CD8-positive, alpha-beta memory T cell (primary cell): ENCODE measurements at places on chromosomes 1 and 21.

DNA sequence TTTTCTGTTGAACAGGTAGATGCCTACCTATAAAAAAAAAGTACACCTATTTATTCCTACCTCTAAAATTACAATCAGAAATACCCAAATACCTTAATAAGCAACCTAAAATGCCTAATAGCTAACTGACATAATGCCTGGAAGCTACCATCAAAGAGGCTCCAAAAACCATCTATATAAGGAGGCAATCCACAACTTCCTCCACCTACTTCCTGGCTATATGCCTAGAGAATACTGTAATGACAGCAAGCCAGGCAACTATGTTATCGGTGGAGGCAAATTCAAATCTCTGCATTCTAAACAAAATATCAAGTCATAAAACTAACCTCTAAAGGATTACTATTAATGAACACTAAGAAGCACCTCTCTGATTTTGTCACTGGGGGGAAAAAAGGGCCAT, 10.1 kb downstream of the ZNF644 start:
- DNase-seq = no peak

- no peak for DNase-seq
Measured at GRCh38 chr1:9350013-9350908, 57.6 kb downstream of the SPSB1 start.

- DNase-seq = no peak
Measured at GRCh38 chr1:3776231-3776961, 3.8 kb downstream of the SMIM1 start.

DNA sequence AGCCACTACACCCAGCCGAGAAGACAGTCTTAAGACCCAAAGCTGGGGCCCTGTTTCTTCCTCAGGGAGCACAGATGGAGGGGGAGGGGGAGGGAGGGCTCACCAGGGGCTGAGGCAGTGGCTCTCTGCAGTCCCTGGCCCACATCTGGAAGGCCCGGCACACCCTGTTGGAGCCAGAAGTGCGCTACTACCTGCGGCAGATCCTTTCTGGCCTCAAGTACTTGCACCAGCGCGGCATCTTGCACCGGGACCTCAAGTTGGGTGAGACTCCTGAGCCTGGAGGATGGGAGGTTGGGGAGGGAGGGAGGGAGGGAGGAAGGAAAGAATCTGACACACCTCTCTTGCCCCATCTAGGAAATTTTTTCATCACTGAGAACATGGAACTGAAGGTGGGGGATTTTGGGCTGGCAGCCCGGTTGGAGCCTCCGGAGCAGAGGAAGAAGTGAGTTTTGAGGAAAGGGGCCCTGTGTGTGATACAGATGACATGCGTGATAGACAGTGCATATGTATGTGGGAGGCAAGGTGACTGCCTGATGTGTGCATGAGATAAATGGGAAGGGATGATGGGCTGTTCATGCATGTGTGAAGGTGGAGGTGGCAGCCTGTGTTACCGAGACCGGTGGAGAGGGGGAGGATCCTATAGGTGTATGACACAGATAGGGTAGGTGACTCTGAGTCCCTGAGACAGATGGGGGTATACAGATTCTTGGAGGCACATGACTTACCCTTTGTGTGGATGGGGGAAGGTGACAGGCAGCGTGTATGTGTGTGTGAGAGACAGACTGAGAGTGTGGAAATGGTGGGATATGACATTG, 1.5 kb downstream of the PLK3 start:
- DNase-seq = no peak

- no peak for DNase-seq
Measured at GRCh38 chr1:227622739-227623475, 59.6 kb downstream of the ZNF678 start.

DNA sequence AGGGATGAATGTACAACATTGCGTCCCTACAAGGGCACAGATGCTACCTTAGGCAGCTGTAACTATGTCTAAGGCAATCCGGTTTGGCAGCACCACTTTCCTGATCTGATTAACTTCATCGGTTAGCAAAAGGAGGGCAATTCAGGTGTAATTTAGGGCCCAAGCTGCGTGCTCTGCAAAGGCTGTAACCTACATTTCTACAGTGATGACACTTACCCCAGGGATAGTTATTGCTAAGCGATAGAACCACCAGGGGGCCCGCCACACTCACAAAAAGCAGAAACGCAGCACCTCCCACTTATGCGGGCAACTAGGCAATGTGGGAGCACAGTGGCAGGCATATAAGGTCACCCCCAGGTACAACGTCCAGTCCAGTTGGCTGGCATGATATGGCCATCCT, 113.5 kb downstream of the GDAP2 start:
- DNase-seq = no peak

DNA sequence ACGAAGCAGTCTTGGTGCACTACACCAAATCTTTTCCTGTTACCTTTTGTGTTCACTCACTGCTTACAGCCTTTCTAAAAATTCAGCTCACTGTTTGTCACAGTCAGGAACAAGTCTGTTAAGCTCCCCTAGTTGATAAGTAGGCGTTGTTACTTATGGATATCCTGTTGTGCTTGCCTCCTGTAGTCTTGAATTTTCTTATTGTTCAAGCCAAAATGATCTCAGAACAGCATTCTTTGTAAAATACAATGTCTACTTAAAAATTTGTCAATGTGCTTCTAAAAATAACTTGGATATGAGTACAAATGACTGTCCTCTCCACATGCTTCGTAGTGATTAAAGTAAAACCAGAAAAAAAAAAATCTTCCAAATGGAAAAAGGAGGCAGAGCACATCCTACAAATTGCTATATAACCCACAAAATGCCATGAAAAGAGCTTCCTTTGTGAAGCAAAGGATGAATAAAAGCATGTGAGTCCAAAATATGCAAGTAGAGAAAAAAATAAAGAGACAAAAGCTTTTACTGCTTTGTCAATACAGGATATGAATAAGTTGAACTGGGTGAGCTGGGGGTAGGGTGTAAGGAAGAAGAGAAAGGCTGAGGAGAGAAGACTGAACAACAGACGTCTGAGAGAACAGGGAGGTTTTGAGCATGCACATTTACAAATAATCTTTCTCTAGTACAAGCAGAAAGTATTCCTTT, 228.9 kb upstream of the ADGRL4 start:
- no peak for DNase-seq

DNA sequence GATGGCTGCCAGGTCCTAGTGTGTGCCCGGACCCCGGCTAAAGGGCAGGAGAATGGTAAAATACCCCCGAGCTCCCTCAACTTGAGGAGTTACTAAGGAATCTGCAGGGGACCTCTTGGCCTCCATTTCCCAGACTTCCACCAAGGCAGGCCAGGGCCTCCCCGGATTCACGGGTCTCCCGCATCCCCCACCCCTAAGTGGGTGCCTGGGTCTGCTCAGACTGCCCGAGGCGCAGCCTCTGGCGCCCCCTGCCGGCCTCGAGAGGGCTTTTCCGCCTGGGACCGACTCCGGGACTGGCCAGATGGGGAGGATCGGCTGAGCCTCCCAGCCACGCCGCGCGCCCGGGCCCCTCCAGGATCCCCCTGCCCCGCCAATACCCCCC, 1.7 kb downstream of the PLEKHG5 start:
- DNase-seq = peak; percentile 70

- no peak for DNase-seq
Measured at GRCh38 chr1:21666576-21667320, 2.4 kb downstream of the RAP1GAP start.

- DNase-seq = no peak
Measured at GRCh38 chr1:70826428-70826827, 221.2 kb downstream of the PTGER3 start.

DNA sequence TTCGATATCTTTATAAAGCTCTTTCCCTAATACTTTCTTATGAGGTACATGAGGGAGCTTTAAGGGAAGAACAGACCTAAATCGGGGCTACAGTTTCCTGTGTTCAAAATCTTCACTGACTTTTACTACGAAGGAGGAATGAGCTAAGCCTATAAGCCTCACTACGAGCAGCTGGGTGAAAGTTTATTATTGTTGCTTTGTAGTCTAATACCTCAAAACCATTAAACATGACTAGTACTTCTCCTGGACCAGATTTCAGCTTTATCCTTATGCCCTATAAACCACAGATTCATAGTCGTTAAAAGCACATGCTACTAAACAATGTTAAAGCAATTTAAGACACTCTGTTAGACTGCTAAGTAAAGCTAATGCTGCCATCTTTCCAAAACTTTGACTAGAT, 30.2 kb downstream of the NDC1 start:
- DNase-seq = no peak

DNA sequence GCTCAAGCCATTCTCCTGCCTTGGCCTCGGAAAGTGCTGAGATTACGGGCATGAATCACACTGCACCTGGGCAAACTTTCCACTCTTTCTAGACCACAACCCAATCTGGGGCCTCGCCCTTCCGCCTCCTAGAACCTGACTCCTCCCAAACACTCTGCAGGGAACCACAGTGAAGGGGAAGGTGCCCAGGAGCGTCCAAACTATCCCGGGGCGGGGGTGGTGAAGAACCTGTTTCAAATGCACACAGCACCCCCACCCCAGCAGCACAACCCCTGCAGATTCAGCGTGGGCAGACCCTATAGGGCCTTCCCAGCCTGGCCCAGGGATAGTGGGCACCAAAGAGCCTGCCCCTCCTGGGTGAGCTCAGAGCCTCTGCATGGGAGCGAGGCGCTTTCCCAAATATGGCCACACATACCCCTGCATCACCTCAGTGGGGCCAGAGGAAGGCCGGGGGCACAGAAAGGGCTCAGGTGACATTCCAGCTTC, 86.9 kb downstream of the STUM start:
- peak; percentile 57 for DNase-seq

DNA sequence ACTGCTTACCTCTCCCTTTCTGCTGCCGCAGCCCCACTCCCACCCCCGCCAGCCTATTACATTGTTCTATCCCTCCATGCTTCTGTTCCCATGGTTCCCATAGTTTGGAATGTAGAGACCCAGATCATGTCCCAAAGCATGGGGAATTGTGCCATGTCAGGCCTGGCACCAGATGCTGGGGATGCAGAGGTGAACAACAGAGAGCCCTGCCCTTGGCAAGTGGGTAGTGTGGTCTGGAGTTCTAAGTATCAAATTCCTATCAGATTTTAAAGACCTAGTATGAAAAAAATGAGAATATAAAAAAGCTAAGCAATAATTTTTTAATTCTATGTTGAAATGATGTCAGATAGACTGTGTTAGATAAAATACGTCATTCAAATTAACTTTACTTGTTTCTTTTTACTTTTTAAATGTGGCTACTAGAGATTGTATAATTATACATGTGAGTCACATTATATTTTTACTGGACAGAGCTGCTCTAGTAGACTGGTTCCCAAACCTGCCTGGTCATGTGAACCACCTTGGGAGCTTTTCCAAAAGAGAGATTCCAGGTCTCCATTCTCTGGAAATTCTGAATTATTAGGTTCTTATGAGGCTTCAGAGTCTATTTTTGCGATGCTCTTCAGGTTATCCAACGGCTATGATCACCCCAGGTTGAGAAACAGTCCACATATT, 113.0 kb upstream of the DAB1 start:
- DNase-seq = no peak

DNA sequence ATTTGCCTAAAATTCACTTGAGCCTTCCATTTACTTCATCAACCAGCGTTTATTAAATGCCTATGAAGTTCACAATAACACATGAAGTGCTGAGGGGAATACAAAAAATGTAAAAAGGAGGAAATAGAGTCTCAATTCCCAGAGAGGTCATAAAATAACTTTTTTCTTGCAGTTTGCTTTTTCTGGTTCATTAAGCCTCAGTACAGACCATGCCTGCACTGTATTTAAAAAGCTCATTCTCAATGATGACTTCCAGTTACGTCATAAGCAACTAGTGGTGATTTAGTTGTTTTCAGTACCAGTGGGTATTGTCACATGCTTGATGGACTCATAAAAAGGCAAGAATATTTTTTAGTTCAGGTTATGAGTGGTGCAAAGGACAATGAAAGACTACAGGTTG, 160.1 kb upstream of the UBE2U start:
- no peak for DNase-seq

DNA sequence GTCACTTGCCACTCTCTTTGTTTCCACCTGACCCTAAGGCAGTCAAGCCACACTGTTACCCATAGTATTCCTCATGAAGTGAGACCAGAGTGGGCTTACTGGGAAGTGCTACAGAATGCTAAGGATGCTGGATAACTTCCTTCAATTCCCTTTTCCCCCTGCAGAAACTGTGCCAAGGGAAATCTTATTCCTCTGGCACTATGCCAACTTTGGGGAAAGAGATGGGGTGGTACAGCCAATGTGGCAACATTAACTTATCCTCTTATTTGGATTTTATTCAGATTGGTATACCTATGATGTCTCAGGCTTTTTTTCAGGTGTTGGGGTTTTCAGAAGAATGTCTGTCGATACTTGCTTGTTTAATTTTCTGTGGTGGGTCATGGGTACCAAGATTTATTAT, 599.4 kb upstream of the PBX1 start:
- no peak for DNase-seq

- no peak for DNase-seq
Measured at GRCh38 chr1:160538985-160539651, 16.1 kb upstream of the SLAMF6 start.

DNA sequence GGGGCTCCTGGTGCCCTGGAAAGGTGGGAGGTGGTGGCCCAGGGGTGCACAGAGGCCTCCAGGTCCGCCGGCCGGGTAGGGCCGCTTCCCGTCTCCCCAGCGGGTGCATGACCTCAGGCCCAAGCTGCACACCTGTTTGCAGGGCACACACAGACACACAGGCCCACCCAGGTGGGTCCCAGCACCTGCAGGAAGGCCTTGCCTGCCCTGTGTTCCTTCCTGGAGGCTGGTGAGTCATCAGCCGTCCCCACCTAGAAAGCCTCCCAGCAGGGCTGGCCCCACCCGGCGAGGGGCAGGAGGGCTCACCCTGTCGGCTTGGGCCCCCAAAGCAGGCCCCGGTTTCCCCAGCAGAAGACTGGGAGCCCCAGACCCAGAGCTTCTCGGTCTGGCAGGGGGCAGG, 23.6 kb upstream of the TTLL10 start:
- no peak for DNase-seq

DNA sequence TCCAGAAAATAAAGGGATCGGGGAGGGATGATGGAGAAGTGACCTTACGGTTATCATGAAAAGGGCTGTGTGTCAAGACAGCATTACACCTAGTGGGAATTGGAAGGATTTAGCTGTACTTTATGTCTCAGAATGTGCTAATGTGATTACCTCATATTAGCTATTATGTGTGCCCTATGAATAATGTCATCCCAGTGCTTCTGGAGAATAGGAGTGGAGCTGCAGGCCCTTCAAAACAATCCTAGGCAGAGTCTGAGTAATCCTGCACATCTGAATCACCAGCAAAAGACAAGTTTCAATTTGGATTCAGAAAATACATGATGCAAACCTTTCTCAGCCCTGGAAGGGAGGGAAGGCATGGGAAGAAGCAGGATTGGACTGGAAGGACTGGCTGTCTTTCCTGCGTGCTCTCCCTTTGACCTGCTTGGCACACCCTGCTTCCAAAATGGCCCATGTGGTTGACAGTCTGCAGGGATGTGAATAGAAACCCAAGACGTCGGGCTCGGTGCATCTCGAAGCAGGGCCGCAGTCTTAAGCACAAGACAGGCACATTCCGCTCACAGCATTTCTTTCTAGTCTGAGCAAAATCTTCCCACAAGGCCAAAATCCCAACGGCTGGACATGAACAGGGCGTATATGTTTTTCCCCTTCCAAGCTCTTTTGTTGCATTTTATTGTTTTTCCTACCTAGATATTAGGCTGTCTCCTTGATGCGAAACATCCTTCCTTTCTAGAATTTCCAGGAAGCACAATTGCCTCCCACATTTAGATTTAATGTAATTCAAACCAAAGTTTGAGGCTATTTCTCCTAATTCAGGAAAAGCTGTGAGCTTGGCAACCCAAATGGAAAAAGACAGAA, 54.3 kb upstream of the TARBP1 start:
- DNase-seq = no peak

- no peak for DNase-seq
Measured at GRCh38 chr1:197096137-197096536, 29.1 kb upstream of the F13B start.
